Effector CD8-positive, alpha-beta T cell (primary cell): ENCODE measurements at places on chromosomes 4 and X.

DNA sequence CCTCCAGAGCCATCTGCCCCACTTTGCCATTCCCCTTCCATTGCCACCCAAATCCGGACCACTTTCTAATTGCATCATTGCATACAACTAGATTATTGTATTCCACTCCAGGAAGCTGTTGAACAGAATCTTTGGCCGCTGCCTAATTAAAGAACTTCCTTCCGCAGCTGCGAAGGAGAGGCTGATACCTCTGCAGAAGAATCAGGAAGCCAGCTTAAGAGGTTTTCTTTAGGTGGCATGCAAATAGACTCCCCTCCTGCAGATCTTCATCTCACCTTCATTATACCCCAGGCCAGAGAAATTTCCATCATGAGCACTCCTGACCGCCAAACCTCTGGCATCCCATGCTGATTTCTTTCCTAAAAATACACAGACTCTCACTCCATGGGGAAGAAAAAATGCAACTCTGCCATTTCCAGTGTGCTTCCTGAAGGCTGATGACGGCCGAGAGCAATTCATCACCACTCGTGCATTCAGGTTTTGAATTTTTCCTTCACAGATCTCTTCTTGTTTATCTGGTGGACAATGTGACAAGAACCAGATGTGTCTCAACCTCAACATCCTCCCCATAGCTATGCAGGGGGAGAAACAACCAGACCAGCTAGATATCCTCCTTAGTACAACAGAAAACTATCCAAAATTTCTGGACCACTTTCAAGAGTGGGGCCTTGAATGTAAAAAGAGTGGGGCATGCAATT is 31.2 kb downstream of the LGI2 start:
- no peak for DNase-seq

- no peak for DNase-seq
Measured at GRCh38 chrX:49845701-49846403, 16.7 kb downstream of the PAGE4 start.

GRCh38 chrX:154401045-154401799 is 3.0 kb downstream of the RPL10 start:
- DNase-seq, result no peak

DNA sequence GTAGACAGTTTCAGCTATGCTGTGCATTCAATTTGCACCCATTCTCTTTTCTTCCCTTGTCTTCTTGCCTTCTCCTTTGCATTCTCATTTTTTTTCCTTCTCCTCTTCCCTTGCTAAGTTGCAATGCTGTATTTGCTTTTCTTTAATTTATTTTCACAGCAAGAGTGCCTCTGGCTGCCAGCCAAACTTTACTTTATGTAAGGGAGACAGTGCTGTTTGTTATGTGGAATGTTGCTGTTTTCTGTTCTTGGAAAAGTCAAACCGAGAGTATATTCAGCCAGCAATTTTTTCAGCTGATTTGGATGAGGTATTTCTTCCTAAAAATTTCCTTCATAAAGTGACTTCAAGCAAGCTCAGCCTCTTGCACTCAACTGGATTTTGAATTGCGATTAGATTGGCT is 1293.4 kb downstream of the ARAP2 start:
- no peak for DNase-seq

GRCh38 chr4:19130866-19131265 is 1109.3 kb upstream of the LCORL start:
- no peak for DNase-seq

GRCh38 chr4:113524096-113524495 is 237.4 kb downstream of the CAMK2D start:
- DNase-seq, result no peak

GRCh38 chr4:102606846-102607450 is 105.8 kb downstream of the NFKB1 start:
- DNase-seq, result no peak

DNA sequence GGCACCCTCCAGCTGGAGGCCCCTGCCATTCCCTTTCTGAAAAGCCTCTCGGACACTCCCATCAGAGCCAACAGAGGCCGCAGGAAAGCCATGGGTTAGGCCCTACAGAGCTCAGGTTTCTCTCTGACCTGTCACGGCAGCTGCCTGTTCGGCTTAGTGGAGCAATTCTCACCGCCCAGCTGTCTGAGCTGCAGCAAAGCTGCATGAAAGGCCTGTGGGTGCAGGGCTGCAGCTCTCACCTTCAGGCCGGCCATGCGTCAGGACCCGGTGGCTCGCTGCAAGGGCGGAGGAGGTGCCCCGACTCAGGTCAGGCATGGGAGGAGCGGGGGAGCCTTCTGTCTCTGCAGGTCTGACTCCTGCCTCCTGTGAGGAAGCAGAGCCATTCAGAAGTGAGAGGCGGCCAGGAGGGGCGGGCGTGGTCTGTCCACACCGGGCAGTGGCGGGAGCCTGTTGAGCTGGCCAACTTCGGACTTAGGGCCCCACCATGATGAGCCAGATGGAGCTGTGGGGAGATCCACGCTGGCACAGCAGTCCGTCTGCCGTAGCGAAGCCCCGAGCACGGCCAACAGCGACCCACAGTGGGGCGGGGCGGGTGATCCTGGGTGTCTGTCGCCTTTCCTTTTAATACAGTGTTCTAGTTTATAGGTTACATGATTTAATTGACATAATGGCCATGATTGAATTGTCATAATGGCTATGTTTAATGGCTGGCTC is 23.4 kb downstream of the PDE6B start:
- DNase-seq, result no peak

GRCh38 chr4:176002007-176002613 is 63.5 kb upstream of the WDR17 start:
- DNase-seq, result no peak

- no peak for DNase-seq
Measured at GRCh38 chrX:118220509-118220908, 103.9 kb upstream of the KLHL13 start.

DNA sequence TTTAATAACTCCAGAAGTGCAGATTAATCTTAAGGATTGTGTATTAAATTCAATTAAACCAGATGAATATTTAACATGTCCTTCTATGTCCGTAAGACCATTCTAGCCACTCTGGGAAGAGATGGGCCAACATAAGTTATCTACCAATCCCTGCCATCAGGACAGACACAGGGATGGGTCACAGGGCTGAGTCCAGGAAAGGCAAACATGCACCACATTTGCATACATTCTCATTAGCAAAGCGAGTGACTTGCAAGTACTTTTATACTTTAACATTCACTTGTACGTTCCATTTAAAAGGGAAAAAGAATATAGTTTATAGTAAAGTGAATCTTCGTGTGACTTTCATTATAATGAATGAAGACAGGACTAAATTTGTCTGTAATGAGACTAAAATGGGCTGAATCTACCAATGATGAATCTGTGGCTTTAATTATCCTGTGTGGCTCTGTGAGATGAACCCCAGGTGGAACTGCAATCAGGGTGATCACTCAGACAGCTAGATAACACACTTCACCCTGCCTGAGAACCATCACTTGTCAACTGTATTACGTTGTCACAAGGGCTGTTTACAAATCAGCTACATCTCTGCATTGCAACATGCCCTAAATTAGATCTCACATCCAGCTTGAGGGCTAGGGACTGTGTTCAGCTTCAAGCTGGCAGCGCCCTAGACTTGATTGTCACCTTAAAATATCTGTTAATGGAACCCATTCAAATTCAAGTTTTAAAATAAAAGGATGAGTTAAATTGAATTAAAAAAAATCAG is 77.2 kb downstream of the SH3KBP1 start:
- no peak for DNase-seq
